Liver (tissue), 10 donors: ENCODE measurements at places on chromosomes 1 and 21. TPM values are rescaled to one million over a fixed set of nuclear protein-coding genes. Genes with fewer than 3 reads are reported as not detected.

GRCh38 chr1:212512816-212513559, 80.3 kb downstream of the NENF start:
- DNase-seq, result no peak

DNA sequence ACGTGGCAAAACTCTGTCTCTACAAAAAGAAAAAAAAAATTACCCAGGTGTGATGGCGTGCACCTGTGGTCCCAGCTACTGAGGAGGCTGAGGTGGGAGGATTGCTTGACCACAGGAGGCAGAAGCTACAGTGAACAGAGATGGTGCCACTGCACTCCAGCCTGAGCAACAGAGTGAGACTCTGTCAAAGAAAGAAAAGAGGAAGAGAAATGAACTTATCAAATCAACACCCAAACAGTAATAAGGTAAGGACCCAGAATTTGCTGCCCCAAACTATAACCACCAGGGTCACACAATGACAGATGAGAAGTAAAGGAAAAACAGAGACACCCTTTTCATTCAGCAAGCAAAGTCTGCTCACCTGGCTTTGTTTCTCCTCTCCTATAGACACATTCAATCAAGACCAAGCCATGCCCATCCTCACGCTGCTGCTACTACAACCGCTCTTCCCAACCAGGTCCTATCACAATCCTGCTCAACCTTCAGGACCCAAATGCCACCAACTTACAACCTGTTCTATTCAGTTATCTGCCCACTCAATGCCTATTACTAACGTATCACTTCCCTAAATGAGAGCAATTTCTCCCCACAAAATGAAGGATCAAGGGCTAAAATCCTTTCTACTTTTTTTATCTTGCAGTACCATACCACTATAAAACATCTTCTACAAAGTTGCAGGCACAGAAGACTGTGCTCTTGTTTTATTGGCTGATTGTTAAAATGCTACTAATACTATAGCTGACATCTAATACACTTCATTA, 183.5 kb downstream of the RERE start:
- no peak for DNase-seq

The FMN2 gene
- polyA plus RNA-seq, result 0.17 TPM

The OR2T29 gene
- polyA plus RNA-seq, result not detected

The PM20D1 gene
- polyA plus RNA-seq, result 0.29 TPM

- no peak for DNase-seq
Measured at GRCh38 chr1:1216770-1217620, 3.0 kb upstream of the TNFRSF4 start.

The GJC2 gene
- not detected for polyA plus RNA-seq

GRCh38 chr1:199155166-199156019, 516.6 kb downstream of the PTPRC start:
- DNase-seq, result no peak

DNA sequence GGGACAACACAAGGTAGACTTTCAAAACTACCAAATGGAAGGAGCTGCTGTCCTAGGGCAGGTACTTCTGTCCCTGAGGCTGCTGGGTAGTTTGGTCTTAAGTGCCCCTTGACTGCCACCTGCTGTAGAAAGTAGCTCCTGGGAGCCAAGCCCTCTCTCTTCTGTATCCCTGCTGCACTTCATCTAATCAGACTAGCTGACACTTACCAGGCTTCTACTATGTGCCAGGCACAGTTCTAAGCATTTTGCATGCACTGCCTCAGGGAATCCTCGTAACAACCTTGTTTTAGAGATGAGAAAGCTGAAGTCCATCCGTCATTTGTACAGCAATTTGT, 15.9 kb upstream of the SRSF4 start:
- DNase-seq, result no peak

GRCh38 chr21:36522219-36522808, 42.4 kb upstream of the CLDN14 start:
- DNase-seq, result no peak

DNA sequence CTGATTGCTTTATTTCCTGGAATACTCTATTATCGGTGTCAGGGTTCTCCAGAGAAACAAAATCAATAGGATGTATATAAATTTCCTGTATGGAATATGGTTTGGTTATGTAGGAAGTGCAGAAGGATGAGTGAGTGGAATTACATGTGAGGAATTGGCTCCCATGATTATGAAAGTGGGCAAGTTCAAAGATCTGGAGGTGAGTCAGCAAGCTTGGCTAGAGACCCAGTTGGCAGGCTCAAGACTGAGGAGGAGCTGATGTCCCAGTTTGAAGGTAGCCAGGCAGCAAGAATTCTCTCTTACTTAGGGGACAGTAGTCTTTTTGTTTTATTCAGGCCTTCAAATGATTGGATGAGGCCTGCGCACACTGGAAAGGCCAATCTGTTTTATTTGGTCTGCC, 57.5 kb downstream of the MAP3K7CL start:
- DNase-seq, result no peak

The CRYAA gene
- 1.9 TPM for polyA plus RNA-seq

DNA sequence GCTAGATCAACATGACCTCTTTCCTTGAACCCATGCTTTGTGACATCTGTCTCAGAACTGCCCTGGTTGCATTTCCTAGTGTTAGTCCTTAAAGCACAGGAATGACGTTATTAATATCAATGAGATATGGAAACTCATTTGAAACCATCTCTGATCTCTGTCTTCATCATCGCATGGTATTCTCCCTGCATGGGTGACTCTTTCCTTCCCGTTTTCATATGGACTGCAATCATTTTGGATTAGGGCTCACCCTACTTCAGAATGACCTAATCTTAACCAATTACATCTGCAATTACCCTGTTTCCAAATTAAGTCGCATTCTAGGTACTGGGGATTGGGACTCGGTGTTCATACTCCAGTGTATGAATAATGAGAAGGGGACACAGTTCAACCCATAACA, 41.7 kb upstream of the DISC1 start:
- DNase-seq, result no peak

The SLC44A5 gene
- 0.13 TPM for polyA plus RNA-seq

DNA sequence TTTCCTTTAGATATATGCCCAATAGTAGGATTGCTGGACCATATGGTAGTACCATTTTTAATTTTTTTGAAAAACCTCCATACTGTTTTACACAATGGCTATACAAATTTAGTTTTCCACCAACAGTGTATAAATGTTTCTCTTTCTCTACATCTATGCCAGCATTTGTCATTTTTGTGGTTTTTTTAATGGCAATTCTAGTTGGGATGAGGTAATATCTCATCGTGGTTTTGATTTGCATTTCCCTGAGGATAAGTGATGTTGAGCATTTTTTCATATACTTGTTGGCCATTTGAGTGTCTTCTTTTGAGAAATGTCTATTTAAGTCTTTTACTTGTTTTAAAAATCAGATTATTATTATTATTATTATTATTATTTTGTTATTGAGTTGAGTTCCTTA, 35.5 kb downstream of the PLA2G4A start:
- DNase-seq, result no peak

DNA sequence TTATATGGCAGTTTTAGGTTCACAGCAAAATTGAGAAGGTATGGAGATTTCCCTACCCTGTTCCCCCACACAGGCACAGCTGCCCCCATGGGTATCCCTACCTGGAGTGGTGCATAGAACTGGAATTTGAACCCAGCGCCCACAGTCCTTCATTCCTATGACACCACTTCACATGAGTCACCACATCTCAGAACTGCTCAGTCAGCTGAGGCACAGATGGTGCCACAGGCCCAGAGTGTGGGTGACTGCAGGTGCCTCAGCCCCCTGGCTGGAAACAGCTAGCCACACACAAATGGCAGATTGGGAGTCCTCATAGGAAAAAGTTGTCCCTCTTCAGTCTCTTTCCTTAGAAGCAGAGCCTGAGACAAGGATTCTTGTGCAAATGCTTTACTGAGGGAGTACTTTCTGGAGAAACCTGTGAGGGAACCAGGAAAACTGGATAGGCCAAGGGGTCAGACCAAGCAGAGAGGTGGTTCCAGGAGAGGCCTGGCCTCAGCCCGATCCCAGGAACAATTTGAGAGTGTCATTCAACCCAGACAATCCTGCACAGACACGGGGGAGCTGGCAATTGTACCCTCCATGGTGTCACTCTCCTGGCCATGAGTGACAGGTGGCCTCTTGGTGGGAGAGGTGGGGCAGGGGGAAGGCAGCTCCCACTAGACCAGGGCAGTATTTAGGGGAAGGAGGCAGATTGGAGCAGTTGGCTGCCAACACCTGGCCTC, 6.9 kb downstream of the PLA2G2D start:
- DNase-seq, result no peak

- no peak for DNase-seq
Measured at GRCh38 chr1:193753038-193753756, 566.8 kb upstream of the B3GALT2 start.

The LHX8 gene
- not detected for polyA plus RNA-seq

- no peak for DNase-seq
Measured at GRCh38 chr1:85359874-85360721, 83.7 kb upstream of the BCL10 start.

- no peak for DNase-seq
Measured at GRCh38 chr1:176058686-176059085, 148.4 kb downstream of the COP1 start.

GRCh38 chr21:44428281-44428960, 26.9 kb upstream of the LRRC3 start:
- DNase-seq, result no peak

The MAP3K7CL gene
- 3.5 TPM for polyA plus RNA-seq

GRCh38 chr1:10161541-10162290, 48.7 kb upstream of the KIF1B start:
- DNase-seq, result no peak

DNA sequence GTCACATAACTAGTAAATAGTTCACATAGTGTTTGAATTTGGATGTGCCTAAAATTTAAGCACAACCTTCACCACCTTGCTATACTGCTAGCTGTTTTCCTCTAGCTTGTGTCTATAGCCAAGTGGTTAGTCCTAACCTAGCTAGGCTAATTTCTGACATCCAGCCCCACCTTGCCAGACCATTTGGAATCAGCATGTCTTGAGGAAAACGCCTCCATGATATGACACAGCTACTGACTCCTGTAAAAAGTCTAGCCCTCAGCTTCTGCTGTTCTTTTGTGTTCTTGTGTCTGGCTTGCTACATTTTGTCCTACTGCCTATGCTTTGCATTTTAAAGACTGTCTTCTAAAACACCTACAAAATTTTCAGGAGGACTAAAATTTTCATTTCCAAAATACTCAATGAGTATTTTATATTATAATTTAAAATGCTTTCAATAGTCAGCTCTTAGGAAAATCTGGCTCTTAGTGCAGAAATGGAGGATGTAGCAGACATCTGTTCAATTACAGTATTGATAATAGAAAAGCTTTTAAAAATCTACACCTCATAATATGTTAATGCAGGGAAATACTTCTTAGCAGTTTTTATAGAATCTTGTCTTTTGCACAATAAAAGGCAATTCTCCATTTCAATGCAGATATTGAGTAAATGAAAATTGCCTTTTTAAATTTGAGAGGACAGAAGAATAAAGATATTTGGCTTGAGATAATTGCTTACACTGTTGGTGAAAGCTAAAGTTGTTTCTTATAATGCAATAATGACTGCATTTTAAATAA, 160.8 kb upstream of the APP start:
- DNase-seq, result no peak

- no peak for DNase-seq
Measured at GRCh38 chr1:17139637-17140036, 20.4 kb upstream of the PADI2 start.

DNA sequence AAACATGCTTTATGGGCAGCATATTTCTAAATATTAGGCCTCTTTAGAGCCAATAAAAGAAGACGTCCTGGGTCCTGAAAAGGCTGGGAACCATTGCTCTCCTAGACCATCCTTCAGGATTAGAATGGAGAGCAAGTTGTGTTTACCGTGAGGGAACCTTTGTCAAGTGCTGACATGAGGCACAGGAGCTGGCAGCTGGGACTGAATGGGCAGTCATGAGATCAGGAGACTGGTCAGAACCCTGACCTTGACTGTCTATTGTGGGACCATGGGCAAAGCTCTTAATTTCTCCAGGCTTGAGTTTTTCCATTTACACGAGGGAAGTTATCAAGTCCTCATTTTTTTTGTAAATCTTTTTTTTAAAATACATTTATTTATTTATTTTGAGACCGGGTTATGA, 5.2 kb downstream of the PFKFB2 start:
- no peak for DNase-seq
